CD4-positive, alpha-beta T cell treated with Interleukin-17A for 1 hour (primary cell): ENCODE measurements at places on chromosomes 1 and 21.

DNA sequence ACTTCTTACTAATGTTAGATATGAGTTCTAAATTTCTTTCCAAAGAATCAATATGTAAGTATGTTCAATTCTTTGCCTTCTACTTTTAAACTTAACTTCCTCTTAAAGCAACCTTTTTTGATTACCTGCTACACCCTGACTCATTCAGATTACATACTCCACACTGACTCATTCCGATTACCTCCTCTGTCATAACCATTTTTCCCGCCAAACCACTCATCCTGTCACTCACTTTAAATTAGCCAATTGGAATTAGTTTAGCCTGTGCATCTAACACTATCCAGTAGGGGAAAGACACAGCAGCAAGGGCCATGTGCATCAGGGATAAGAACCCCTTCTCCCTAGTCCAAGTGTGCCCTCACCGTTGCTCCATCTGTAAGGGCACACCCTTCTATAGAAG is 815.5 kb downstream of the BRINP3 start:
- DNase-seq: no peak

GRCh38 chr1:96683931-96684330 is 37.7 kb upstream of the PTBP2 start:
- DNase-seq: no peak

DNA sequence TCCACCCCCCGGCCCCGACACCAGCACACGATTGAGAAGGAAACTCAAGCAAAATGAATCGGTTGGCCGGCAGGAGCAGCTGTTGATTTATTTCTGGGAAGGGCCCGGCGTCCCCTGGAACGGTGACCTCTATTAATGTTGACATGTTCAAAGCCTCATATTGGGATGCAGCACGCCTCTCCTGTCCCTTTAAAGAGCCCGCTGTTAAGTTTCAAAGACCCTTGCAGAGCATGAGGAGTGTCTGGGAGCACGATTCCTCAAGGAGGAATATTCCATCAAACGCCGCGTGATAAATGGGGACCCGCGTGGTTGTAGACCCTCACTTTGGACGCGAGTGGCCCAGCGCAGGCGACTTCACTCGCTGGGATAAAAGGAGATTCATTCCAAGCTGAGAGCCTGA is 21.5 kb upstream of the ACTL8 start:
- no peak for DNase-seq

DNA sequence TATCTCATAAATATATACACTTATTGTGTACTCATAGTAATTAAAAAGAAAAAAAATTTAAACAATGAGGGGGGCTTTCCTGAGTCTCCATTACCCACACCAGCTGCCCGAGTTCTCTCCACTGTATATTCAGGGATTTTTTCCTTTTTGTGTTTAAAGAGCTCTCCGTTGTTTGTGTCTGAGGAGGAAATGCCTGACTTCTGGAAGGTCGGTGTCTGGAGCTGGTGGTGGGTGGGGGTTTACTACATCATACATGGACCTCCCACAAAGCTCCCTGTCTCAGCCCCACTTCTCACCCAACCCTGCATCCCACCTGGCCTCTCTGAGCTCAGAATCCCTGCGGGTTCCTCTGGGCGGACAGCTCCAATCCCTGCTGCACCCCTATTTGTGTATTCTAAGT is 64.1 kb upstream of the ETV3 start:
- no peak for DNase-seq

DNA sequence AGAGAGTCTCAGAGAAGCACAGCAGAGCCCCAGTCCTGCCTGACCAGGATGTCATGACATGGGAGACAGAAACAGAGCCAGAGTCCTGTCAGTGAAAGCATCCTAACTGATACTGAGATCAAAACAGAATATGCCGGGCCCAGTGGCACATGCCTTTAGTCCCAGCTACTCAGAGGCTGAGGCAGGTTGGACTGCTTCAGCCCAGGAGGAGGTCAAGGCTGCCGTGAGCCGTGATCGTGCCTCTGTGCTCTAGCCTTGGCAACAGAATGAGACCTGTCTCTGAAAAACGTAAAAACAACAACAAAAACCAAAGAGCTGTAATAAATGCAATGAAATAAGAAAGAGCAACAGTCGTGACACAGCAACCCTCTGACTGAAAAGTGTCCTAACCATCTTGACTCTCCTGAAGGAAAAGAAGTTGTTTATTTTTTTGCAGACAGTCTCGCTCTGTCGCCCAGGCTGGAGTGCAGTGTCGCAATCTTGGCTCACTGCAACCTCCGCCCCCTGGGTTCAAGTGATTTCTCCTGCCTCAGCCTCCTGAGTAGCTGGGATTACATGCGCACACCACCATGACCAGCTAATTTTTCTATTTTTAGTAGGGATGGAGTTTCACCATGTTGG is 189.2 kb downstream of the SLC45A1 start:
- DNase-seq: no peak
